ENCODE measurements at places on chromosomes 6 and 20. TPM values are rescaled to one million over a fixed set of nuclear protein-coding genes. Genes with fewer than 3 reads are reported as not detected.

GRCh38 chr6:149209871-149210775 lies 107.4 kb upstream of the TAB2 start:
- H3K4me3 ChIP-seq = no peak overlapping the region
- no peaks in the 10 kb centered on the region for H3K36me3 ChIP-seq
- no peaks in the 10 kb centered on the region for H3K27me3 ChIP-seq
- H3K4me1 ChIP-seq = peaks cover 5% of the 10 kb centered on the region

- DNase-seq = no peak
- H3K36me3 ChIP-seq = no peaks in the 10 kb centered on the region
- H3K27ac ChIP-seq = no peak overlapping the region
- no peak overlapping the region for H3K4me3 ChIP-seq
- H3K27me3 ChIP-seq = no peaks in the 10 kb centered on the region
These were observed 35.3 kb downstream of the DUSP22 start for GRCh38 chr6:327538-328116.

SCAF8 gene
- 17.2 TPM for total RNA-seq

DNA sequence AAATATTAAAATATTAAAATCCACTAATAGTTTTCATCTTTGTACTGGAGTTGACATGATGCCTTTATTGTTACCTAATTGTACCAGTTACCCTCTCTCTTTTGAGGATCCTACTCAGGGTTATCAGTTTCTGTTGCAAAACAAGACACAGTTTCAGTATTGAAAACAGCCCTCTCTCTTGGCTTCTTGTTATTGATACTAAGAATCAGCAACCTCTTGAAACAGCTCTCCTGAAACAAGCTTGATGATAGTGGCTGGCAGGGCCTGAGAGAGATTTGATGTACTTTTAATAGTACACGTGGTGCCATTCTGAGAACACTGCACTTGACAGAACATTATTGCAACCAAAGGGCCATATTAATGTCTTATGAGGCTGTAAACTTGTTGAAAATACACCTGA lies 64.9 kb upstream of the MEI4 start:
- H3K27me3 ChIP-seq = no peaks in the 10 kb centered on the region
- H3K27ac ChIP-seq = no peak overlapping the region
- H3K36me3 ChIP-seq = no peaks in the 10 kb centered on the region

GRCh38 chr6:106832766-106833510 lies 141.6 kb downstream of the CD24 start:
- H3K36me3 ChIP-seq = no peaks in the 10 kb centered on the region
- no peaks in the 10 kb centered on the region for H3K27me3 ChIP-seq
- no peaks in the 10 kb centered on the region for H3K4me1 ChIP-seq
- no peak overlapping the region for H3K27ac ChIP-seq

SRSF12 gene
- 0.41 TPM for total RNA-seq

MMP24 gene
- 5.8 TPM for total RNA-seq
